ENCODE measurements at places on chromosomes 1 and 21. TPM values are rescaled to one million over a fixed set of nuclear protein-coding genes. Genes with fewer than 3 reads are reported as not detected.

DNA sequence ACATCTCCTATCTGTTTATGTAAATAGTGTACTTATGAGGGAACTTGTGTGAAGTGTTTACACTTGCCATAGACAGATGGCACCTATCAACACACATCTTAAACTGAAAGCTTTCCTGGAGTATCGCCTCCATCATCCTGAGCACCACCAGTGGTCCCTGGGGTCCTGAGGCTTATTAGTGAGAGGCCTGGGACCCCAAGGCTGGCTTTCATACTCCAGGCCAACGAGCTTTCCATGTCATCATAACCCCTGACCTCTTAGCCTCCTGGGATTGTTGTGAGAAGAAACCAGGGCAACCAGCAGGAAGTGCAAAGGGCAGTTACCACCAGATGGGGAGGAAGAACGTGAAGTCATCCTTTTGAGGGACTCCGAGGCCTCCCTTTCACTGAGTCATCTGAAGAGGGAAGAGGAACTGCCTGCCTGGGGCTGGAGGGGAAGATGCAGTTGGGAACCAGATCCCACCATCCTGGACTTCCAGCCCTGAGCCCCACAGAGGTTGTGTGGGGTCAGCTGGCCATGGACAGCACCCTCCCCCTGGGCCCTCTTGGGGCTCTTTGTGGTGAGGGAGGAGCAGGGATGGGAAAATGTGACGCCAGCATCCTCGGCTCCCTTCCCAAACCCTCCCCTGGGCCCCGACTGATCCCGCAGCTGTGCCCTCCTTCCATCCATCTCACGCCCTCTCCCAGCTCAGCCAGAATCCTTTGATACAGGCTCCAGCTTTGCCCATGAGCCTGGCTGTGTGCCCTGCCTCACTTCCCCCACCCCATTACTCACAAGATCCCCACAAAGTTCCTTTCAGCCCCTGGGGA is 5.8 kb downstream of the INKA2 start:
- no peak for DNase-seq

GRCh38 chr1:27010226-27010994 is 2.2 kb downstream of the TENT5B start:
- DNase-seq: no peak

DNA sequence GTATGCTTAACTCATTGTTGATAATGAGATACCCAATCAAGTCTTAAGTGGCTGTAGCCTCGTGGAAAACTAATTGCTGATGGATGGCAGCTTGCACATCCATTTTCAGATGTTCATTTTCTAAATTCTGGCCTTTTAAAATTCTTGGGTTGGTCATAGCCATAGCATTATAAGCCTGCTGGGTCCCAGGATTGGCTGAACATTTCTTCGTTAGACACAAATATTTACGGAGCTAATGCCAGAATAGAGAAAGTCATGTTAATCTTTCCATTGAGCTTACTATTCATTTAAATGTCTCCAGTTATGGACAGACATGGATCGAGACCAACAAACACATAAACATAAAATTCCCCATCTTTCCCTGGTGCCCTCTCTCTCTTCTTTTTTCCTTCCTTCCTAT is 32.5 kb downstream of the CENPF start:
- no peak for DNase-seq

APCS gene
- total RNA-seq: not detected

CLCNKB gene
- total RNA-seq: not detected

LCE1A gene
- not detected for total RNA-seq

MCOLN2 gene
- 9.7 TPM for total RNA-seq

ERICH3 gene
- not detected for total RNA-seq
